Left renal cortex interstitium (tissue), 4 donors: ENCODE measurements at places on chromosomes 3 and 15.

DNA sequence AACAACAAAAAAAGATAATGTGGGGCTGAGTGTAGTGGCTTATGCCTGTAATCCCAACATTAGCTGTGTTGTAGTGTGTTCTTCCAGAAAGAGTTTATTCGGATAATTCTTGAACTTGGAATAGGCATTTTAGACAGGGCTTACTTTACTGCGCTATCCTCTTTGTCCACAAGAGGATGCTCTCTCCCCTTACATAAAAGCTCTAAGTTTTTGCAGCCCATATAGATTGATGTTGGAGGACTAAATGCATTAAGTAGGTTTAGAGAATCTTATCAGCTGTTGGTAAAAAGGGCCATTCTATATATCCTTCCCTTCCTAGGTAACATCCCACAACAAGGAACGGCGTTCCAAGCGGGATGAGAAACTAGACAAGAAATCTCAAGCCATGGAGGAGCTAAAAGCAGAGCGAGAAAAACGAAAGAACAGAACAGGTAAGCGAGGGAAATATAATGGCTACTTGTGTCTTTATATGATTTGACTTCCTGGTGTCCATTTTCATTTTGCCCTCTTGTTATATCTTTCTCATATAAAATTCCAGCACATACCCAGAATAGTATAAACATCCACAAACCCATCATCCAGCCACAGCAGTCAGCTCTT is 27.8 kb upstream of the ITPKA start:
- DNase-seq: peak; percentile 16

DNA sequence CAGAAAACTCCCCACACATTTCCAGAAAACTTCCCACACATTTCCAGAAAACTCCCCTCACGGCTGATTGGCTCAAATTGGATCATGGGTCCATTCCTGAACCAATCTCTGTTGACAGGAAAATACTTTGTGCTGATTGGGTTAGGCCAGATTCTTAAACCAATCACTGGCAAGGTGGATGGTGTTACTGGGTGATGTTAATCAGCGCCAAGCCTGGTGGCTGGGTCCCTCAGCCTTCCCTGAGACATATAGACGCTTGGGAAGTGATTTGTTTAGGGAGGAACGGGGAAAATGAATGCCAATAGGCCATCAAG is 199.4 kb upstream of the UBE2E2 start:
- DNase-seq: no peak

DNA sequence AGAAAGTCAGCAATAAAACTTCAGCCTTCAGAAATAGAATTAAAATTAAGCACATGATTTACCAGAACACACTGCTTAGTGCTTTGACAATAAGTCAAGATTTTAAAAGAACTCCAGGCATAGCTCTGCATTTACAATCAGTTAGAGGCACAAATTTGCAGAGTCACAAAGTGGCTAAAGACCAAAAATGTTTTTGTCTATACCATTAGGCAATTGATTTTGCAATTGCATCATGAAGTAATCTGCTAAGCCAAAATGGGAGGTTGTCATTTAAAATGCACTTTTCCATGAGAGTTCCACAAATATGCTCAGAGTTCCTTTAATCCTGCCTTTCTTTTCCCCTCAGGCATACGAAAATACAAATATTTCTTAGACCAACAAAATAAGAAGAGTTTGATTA is 10.1 kb upstream of the DCP1A start:
- DNase-seq: no peak

DNA sequence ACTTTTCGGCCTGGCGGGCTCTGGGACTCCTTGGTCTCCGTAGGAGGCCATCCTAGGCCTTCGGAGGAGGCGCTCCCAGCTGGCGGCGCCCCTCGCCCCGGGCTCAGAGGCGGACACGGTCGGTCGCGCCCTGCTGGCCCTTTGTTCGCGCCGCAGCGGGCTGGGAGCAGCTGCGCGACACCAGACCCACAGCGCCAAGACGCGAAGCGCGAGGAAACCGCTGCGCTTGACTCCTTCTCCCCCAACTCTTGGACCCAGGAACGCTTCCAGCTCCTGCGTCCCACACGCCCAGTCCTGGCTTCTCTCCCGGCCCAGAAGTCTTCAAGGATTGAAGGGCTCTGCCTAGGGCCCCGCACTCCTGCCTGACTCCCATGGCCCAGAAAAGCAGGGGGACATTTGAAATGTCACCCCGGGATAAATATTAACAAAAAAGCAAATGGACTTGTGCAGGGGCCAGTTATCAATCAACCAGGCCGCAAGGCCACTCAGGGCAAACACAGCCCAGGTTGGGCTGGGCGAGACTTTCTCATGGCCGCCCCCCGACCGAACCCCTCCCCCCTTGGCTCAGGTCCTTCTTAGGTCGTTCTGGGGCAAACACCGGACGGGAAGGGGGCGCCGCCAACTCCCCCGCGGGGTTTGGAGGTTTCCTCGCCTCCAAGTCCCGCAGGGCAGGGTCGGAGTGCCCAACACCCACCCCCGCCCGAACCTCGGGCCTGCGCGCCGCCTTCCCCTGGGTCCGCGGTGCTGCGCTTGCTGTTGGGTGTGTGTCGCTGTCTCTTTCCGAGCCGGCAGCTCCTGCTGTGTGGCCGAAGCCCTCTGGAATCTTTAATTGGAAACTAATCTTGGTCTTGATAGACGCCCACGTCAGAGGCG is 5.1 kb downstream of the ONECUT1 start:
- no peak for DNase-seq

DNA sequence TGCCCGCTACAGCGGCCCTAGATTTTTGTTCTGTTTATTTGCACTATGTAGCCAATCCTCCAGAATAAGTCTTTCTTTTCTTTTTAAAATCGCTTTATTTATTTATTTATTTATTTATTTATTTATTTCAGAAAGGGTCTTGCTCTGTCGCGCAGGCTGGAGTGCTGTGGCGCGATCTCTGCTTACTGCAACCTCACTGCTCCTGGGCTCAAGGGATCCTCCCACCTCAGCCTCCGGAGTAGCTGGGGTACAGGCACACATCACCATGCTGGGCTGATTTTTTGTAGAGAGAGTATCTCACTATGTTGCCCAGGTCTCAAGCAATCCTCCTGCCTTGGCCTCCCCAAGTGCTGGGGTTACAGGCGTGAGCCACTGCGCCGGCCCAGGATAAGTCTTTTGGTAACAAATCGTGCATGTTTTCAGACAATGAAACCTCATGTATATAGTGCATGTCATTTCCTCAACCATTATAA is 333 bp upstream of the MTFMT start:
- no peak for DNase-seq

DNA sequence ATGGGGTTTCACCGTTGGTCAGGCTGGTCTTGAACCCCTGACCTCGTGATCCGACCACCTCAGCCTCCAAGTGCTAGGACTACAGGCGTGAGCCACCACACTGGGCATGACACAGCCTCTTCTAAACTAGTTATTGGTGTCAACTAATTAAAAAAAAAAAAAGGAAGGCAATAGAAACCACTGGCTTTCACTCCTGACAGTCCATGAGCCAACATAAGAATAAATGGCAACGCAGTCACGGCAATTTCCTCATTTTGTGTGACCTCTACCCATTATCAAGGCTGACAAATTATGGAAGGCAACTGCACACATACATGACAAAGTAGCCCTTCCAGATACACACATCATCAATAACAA is 5.9 kb downstream of the ARHGEF3 start:
- no peak for DNase-seq

- DNase-seq: no peak
Observed at GRCh38 chr3:4302747-4303146, 422 bp upstream of the SETMAR start.

GRCh38 chr3:112417696-112418318 is 81.5 kb downstream of the BTLA start:
- DNase-seq: no peak

- DNase-seq: no peak
Observed at GRCh38 chr3:124761250-124761796, 31.1 kb downstream of the UMPS start.

GRCh38 chr3:23607184-23607847 is 198.4 kb upstream of the UBE2E1 start:
- DNase-seq: no peak

- DNase-seq: no peak
Observed at GRCh38 chr3:72238010-72238691, 453.2 kb upstream of the PROK2 start.

GRCh38 chr15:93217343-93217742 is 128.3 kb upstream of the RGMA start:
- peak; percentile 13 for DNase-seq

GRCh38 chr15:73495181-73495580 is 52.2 kb downstream of the REC114 start:
- no peak for DNase-seq

GRCh38 chr3:8324747-8325146 is 176.9 kb upstream of the LMCD1 start:
- no peak for DNase-seq

DNA sequence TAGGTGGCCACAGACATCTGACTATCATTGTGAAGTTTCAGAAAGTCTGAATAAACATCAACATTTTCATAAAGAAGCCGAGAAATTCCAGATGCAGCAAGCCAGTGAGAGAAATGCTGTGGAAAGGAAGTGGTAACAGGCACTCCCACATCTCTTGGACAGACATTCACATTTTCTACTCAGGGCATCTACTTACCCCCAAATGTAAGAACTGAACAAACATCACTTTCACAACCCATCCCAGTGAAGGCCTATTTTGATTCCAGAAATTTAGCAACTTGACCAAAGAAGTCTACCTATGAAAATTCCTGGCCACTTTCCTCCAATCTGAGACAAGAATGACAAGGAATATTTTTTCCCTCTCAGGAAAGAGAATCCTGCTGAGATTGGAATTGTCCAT is 224.8 kb upstream of the DCBLD2 start:
- DNase-seq: no peak

GRCh38 chr15:29086001-29086400 is 183.6 kb downstream of the NSMCE3 start:
- DNase-seq: no peak

DNA sequence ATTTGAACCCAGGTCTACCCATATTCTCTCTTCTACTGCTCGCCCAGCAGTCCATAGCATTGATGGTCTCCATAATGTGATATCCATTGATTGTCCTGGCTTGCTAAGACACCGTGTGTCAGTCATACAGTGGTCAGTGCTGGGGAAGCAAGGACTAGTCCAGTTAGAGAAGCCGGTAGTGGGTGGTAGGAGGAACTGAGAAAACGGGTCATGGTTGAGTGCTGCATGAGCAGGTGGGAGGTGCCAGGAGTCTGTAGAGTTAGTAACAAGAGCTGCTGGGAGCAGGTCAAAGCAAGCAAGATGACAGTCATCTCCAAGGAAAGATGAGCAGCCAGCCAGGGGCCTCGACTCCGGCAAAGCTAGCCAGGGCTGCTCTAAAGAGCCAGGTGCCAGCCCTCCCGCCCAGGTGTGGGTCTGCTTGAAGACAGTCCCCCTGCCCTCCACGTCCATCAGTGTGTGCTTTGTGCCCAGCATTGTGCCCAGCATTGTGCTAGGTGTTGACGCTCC is 29.5 kb upstream of the USP3 start:
- DNase-seq: peak; percentile 63

- no peak for DNase-seq
Observed at GRCh38 chr15:64623347-64623996, 151.9 kb downstream of the RBPMS2 start.

DNA sequence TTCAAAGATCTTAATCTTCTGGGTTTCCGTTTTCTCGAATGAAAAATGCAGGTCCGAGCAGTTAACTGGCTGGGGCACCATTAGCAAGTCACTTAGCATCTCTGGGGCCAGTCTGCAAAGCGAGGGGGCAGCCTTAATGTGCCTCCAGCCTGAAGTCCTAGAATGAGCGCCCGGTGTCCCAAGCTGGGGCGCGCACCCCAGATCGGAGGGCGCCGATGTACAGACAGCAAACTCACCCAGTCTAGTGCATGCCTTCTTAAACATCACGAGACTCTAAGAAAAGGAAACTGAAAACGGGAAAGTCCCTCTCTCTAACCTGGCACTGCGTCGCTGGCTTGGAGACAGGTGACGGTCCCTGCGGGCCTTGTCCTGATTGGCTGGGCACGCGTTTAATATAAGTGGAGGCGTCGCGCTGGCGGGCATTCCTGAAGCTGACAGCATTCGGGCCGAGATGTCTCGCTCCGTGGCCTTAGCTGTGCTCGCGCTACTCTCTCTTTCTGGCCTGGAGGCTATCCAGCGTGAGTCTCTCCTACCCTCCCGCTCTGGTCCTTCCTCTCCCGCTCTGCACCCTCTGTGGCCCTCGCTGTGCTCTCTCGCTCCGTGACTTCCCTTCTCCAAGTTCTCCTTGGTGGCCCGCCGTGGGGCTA is at the start of the genes B2M and PATL2:
Gene B2M, plus strand, starts transcription at position 422 of the 647 bp plus-strand sequence. Its CDS starts 30 bp downstream, at position 452.
Gene PATL2, minus strand, starts transcription at position 228 of the 647 bp plus-strand sequence. CDS start 34,833 bp downstream, outside the sequence.
- DNase-seq: peak; percentile 95

DNA sequence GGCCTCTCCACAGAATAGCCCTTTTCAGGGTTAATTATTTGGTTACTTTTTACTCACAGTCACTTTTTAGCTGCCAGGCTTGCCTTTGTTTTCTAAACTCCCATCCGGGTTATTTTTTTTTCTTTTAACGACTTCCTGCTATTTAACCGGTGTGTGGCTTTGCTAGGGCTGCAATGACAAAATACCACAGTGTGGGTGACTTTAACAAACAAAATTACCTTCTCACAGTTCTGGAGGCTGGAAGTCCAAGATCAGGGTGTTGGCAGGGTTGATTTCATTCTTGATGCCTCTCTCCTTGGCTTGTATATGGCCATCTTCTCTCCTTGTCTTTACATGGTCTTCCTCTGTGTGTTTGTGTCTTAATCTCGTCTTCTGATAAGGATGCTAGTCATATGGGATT is 91.5 kb downstream of the IL1RAP start:
- DNase-seq: no peak

GRCh38 chr15:32901192-32901591 is 183.4 kb downstream of the GREM1 start:
- no peak for DNase-seq

GRCh38 chr15:68526269-68526668 is 52.5 kb upstream of the CORO2B start:
- DNase-seq: no peak

DNA sequence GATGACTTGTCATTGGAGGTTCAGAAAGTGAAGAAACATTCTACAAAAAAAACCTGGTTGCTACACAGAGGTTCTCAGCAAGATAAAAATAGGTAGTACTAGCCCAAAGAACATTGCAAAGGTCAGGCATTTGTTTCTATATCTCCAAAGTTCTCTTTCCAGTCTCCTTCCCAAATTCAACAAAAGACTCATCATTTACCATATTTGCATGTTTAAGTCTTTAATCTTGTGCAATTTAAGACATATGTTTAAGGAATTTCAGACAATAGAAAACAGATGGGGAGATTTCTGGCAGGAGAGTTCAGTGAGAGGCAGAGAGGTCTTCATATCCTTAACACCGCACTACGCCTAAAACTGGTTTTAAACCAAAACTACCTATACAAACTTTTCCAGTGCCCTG is 173.8 kb upstream of the THBS1 start:
- no peak for DNase-seq

- no peak for DNase-seq
Observed at GRCh38 chr3:40920041-40920440, 279.3 kb upstream of the CTNNB1 start.
